ENCODE measurements at places on chromosomes 4 and X.

DNA sequence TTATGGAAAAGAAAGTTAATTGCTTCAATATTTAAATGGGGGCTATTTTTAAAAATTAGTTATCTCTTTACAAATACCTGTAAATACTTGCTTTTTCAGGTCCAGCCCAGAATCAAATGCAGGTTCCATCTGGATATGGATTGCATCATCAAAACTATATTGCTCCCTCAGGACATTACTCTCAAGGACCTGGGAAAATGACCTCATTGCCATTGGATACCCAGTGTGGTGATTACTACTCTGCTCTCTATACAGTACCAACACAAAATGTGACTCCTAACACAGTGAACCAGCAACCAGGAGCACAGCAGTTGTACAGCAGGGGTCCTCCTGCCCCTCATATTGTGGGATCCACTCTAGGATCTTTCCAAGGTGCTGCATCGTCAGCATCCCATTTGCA, 29.2 kb downstream of the SEC24B start:
- DNase-seq: no peak

DNA sequence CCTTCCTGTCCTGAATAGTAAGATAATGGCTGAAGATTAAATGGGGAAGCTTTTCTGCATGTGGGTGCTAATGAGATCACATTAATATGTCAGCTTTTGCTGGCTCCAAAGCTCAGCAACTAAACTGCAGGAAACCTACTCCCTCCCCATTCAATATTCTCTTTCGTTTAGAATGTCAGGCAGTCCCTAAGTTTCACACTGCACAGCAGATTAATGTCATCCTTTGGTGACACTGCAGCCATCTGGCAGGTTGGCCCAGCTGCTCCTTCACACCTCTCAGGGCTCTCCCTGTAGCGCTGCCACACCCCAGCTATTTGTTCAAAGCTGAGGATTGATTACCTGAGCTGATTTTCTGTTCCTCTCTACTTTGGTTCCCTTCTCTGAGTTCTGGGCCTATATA, 110.5 kb downstream of the KDR start:
- no peak for DNase-seq

GRCh38 chr4:130591091-130591490, 1495.1 kb downstream of the C4orf33 start:
- no peak for DNase-seq

DNA sequence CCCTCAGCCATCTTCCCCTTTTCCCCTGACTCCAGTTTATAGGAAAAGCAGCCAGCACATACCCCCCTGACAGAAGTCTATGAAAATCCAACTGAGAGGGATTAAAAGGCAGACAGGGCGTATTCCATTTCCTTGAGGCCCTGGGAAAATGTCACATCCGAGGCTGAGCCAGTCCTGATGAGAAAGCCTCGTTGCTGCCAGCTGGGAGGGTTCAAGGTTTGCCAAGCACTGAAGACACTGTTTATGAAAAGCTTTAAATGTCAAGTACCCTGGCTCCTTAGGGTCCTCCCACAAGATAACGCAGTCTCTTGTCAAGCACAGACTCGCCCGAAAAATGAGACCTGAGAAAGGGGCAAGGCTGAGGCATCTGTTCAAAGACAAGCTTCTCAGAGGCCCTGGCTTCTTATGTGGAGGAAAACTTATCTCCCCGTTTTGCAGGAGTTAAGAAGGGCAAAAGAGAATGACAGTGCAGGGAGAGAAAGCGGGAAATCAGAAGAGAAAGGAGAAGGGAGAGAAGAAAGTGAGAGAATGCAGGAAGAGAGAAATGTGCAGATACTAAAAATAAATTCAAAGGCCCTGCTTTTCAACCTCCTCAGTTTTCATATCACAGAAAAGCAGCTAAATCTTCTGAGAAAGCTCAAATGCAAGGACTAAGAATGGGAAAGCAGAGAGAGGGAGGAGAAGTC, 44.7 kb downstream of the SCD5 start:
- DNase-seq: no peak

DNA sequence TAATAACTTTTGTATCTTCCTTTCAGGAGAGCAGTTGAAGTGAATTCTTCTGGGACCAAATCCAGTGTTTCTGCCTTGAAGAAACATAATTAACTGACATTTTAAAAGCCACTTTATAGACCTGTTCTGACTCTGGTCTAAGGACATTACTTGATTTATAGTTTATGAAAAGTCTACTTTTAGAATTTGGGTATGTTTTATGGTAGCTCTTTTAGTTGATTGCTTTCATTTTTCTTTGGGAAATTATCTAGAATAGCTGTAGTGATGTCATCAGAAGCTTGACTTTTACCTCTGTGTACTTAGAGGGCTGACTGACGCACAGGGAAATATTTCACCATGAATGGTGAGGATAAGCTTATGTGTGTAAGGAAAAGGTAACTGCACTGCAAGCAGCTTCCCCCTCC, 131.8 kb upstream of the LIMCH1 start:
- DNase-seq: no peak

DNA sequence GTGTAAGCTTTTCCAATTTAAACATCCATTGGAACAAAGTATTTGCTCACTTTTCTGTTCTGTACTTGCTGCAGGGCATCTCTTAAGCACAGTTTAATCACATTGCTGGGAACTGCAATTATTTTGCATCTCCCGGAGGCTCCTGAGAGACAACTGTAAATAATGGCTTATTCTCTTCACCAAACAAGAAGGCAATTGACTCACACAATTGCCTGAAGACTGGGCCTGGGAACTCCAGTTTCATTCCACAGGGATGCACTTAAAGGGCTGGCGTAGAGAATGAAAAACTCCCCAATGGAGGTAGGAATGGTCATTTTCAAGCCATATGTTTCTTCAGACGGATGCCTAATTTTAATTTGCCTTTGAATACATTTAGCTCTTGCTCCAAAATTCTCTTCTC, 29.5 kb downstream of the TFDP3 start:
- no peak for DNase-seq

All from stimulated activated CD8-positive, alpha-beta memory T cell treated with anti-CD3 and anti-CD28 coated beads, Interleukin-12 subunit alpha, Interleukin-12 subunit beta, amount 100 ng/mL, for 4 hours (primary cell).